Spinal cord (tissue), 10 donors: ENCODE measurements at places on chromosomes 13 and 19.

GRCh38 chr19:43639519-43640423 is at the start of gene CADM4:
Gene CADM4, minus strand, starts transcription at chr19:43639850. Its CDS starts 60 bp downstream, at chr19:43639790.
- peak; percentile 81 for DNase-seq

DNA sequence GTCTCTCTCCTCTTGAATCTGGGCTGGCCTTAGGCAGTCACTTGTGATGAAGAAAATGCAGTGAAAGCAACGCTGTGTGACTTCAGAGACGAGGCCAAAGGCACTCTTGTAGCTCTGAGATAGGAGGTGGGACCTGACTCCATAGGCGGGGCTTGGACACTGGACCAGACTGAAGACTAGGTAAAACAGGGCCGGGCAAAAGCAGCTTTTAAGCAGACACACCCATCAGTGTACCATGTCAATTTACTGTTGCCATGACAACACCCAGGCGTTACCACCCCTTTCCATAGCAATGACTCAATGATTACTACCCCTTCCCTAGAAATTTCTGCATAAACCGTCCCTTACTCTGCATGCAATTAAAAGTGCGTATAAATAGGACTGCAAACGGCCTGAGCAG is 6.6 kb upstream of the EID2 start:
- no peak for DNase-seq

GRCh38 chr13:112187527-112188297 is 120.8 kb downstream of the SOX1 start:
- no peak for DNase-seq

DNA sequence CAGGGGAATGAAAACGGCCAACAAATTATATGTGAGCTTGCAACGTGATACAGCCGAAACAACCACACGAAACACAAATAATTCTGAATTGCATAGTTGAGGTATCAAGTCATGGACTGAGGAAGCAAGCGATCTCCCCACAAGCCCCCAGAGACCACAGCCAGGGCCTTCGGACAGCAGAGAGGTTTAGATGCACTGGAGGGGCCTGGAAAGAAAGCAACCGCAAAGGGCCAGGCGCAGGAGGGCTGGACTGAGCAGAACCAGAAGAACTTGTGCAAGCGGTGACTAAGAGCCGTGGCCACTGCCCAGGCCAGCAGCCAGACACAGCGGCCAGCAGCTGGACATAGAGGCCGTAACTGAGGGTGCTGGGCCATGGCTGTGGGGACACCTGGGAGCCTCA is 131.4 kb downstream of the TNFRSF19 start:
- no peak for DNase-seq

- DNase-seq: no peak
Observed at GRCh38 chr19:45352914-45353796, 12.6 kb downstream of the KLC3 start.

DNA sequence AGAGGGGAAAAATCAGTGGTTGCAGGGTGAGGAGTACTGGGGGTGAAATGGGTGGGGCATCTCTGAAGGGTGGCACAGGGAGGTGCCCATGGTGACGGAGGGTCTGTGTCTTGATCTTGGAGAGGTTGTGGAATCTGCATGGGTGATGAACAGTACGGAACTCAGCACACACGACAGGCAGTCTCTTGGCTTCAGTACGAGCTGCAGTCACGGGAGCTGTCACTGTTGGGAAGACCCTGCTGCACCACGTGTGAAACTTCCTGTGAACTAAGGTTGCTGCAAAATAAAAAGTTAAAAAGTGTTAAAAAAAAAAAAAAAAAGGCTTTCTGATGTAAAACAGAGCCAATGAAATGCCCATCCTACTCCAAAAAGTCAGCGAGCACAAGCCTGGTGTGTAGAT is 34.3 kb downstream of the TEX29 start:
- no peak for DNase-seq

- no peak for DNase-seq
Observed at GRCh38 chr13:47408546-47409319, 511.9 kb upstream of the HTR2A start.

DNA sequence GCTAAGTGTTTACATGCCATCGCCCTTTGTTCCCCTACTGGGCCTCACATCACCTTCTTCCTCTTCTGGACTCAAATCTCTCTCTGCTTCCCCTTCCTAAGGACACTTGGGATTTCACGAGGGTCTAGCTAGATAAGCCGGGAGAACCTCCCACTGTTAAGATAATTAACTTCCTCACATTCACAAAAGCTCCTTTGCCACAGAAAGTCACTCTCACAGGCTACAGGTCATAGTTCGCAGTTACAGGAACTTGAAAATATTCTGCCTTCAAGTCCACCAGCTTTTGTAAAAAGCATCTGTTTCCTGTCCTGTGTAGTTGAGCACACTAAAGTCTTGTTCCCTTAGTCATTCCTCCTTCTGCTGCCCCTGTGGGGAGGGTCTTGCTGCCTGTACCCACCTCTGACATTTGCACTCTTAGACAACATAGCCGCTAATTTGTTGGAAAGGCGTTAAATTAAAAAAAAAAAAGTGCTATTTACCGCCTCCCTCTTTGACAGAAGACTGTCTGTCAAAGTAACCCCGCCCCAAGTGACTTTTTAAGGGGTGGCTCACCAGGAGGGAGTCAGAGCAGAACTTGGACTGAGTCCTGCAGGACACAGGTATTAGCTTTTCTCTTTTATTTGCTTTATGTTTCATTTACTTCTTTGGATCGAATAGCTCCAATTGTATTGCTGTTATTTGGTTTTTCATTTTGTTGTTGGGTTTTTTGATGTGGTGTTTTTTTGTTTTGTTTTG is 26.8 kb upstream of the CEACAM21 start:
- DNase-seq: no peak

- DNase-seq: no peak
Observed at GRCh38 chr19:44613295-44614178, at the start of gene IGSF23. Gene IGSF23, plus strand, starts transcription at chr19:44613563. Its CDS starts 83 bp downstream, at chr19:44613646.
